Activated CD8-positive, alpha-beta T cell treated with anti-CD3 and anti-CD28 coated beads for 36 hours (primary cell): ENCODE measurements at places on chromosomes 3 and 15.

DNA sequence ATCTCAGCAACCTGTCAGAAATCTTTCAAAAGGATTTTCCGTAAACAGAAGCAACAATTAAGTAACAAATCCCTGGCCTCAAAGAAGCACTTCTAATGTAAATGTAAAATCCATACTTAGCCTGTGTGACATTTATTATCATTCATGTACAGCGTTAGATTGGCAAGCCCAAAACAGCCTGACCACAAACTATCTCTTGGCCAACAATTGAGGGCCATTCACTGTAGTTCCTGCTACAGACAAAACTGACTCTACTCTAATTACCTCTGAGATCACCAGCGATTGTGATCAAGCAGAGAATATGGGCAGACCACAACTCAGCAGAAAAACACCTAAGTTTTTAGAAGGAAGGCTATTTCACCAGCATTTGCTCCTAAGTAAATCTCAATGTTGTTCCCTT lies 9.2 kb downstream of the SHQ1 start:
- no peak for DNase-seq

GRCh38 chr3:58462829-58463180 lies 29.1 kb upstream of the KCTD6 start:
- DNase-seq: no peak

- DNase-seq: peak; percentile 41
These were observed 8.8 kb upstream of the CPOX start for GRCh38 chr3:98602078-98602678.

DNA sequence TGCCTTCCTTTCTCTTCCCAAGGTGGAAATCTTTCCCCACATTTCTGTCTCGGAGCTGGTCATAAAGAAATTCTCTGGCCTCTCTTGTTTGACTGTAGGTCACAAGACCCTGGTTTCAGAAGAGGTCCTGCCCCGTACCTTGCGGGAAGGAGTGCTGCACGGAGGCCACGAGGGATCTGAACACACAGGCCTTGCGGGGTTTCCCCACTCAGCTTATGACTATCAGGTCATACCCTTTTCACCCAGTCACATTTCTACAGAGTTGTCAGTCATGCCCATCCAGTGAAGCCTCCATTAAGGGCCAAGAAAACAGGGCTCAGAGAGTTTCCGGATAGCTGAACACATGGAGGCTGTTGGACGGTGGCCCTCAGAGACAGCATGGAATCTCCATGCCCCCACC lies 54.7 kb upstream of the ATP13A3 start:
- peak; percentile 14 for DNase-seq

DNA sequence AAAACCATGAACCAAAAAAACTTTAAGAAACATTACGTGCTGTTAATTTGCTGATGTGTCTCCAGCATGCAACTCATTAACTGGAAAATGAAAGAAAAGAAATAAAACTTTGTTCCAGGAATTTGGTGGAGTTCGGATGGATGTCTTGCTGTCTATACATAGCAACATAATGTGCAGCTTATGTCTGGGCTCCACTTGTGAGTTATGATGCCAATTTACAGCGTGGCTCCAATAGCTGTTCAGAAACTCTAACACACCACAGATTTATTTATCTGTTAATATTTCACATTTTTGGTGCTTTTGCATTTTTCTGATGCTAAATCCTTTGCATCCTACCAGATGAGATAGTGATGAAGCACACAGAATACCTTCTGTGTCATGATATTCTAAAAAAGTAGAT lies 45.1 kb downstream of the MAP4 start:
- no peak for DNase-seq

DNA sequence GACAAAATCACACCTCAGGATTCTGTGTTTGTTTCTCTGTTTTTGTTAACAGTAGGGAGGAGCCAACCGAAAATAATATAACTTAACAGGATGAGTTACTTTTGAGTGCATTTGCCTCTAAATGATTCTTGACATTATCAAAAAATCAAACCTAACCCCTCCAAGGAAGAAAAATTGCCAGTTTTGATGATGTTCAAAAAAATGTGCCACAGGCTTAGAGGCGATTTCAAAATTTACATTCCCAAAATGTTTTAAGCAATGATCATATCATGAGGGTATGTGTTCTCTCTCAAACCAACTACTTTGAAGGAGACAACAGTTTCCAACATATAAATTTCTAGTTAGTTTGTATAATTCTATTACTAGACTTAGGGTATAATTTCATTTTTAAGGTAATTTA lies 6.7 kb downstream of the VGLL3 start:
- DNase-seq: no peak
